Stimulated activated CD4-positive, alpha-beta T cell treated with anti-CD3 and anti-CD28 coated beads, Interleukin-1b, Interleukin-23, amount 100 ng/mL, for 1 hour (primary cell): ENCODE measurements at places on chromosomes 1 and 21.

GRCh38 chr1:1966071-1966740 is 37.4 kb downstream of the CFAP74 start:
- DNase-seq, result no peak

GRCh38 chr1:16226490-16227179 is 10.3 kb downstream of the CPLANE2 start:
- DNase-seq, result no peak

GRCh38 chr1:174966008-174966572 is 33.7 kb upstream of the CACYBP start:
- no peak for DNase-seq

DNA sequence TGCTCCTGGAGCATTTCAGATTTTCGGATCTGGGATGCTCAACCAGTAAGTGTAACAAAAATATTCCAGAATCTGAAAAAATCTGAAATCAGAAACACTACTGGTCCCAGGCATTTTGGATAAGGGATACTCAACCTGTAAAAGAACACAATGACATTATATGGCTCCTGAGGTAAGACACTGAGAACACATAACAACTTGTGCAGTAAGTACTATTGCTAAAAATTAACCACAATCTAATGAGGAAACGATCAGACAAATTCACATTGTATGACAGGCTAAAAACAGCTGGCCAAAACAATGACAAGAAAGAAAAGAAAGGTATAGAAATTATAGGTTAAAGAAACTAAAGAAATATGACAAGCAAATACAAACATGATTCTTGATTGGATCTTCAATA is 54.9 kb downstream of the LTN1 start:
- no peak for DNase-seq

- no peak for DNase-seq
Observed at GRCh38 chr1:100400404-100400803, 48.1 kb downstream of the CDC14A start.

GRCh38 chr1:183841950-183842794 is 37.3 kb downstream of the RGL1 start:
- DNase-seq, result no peak

GRCh38 chr1:110339407-110340206 is 430 bp downstream of the RBM15 start:
- DNase-seq, result no peak

DNA sequence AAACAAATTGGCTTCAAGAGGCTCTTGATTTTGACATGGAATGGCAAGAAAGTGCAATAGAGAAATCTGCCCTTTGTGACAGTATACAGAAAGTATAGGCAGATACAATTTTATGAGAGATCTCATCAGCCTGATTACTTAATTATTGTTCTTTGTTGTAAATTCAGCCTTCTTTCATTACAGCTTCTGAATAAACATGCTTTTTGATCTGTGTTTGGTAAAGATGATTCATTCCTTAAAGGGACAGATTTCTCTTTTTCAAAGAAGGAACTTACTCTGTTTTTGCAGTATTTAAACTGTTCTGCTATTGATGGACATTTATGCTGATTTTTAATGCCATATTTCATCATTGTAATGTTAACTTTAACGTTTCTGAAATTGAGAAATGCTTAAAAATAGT is 13.7 kb upstream of the MPC2 start:
- DNase-seq, result no peak

GRCh38 chr1:205150651-205151428 is 29.1 kb upstream of the RBBP5 start:
- no peak for DNase-seq

- DNase-seq, result no peak
Observed at GRCh38 chr1:28582248-28582615, 9.8 kb upstream of the RAB42 start.

GRCh38 chr1:54716299-54717047 is 812 bp downstream of the TTC4 start:
- no peak for DNase-seq

DNA sequence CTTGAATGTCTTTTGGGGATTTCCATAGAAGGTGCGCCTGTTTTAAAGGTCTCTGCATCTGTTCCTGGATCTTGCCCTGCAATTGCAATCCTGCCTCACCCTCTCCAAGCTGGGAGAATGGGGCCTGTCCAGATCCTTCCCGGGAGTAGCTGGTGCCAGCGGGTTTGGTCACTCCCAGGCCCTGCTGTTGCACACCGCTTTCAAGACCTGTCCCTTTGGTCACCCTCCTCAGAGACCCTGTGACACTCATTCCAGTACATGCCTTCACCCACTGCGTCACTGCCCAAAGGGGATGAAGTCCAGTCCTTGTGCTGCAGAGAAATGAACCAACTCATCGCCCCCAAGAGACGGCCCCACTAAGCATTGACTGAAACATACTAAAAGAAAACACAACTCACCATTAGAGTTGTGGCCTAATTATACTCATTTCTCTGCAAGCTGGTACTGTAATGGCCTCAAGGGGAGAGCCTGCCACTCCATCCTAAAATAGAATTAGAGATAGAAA is 1.9 kb upstream of the IRF2BP2 start:
- no peak for DNase-seq

GRCh38 chr1:169383449-169383848 is 15.5 kb downstream of the BLZF1 start:
- DNase-seq, result no peak
